ENCODE measurements at places on chromosomes 7 and 10.

DNA sequence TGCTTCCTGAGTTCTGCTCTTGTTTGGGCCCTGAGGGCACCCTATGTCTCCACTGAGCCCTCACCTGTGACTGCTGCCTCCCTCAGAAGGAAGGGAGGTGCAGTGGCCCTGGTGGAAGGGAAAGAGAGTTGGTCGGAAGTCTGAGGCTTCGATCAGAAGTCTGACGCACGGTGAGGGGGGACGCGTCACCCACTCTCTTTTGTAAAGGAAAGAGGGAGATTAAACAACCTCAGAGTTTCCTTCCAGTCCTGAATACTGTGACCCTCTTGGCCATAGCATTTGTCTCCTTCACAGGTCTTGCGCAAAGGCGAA lies 31.4 kb upstream of the TRIM8 start:
- H3K36me3 ChIP-seq, result peaks cover 16% of the 10 kb centered on the region
- no peak overlapping the region for H3K27ac ChIP-seq
- DNase-seq, result no peak
- H3K27me3 ChIP-seq, result no peaks in the 10 kb centered on the region
- no peak overlapping the region for H3K4me3 ChIP-seq
- H3K4me1 ChIP-seq, result peaks cover 3% of the 10 kb centered on the region

DNA sequence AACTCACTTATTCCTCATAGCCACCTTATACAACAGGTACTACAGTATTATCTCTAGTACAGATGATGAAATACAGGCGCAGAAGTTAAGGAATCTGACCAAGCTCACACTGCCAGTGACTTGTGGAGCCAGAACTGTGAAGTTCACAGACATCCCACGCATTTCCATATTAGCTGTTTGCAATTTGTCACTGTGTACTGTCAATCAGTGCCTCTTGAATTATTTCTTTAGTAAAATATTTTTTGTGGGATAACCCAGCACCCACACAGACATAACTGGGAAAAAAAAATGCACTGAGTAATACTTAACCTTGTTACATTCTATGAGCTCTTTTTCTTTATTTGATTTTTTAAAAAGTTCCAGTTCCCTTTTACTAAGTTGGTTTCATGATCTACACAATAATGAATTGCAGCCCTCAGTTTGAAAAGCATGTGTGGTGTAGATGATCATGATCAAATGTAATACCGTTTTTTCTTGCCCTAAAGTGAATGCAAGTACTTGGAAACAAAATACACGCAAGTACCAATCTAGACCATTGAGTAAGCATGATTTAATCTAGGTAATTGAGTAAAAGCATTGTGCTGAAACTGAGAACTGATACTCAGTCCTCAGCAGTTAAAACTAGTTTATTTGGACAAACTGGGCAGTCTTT lies 14.1 kb downstream of the CUL1 start:
- DNase-seq, result no peak
- H3K27me3 ChIP-seq, result no peaks in the 10 kb centered on the region
- no peak overlapping the region for H3K27ac ChIP-seq
- H3K36me3 ChIP-seq, result peaks cover 8% of the 10 kb centered on the region
- H3K4me3 ChIP-seq, result no peak overlapping the region
- peaks cover 38% of the 10 kb centered on the region for H3K4me1 ChIP-seq

DNA sequence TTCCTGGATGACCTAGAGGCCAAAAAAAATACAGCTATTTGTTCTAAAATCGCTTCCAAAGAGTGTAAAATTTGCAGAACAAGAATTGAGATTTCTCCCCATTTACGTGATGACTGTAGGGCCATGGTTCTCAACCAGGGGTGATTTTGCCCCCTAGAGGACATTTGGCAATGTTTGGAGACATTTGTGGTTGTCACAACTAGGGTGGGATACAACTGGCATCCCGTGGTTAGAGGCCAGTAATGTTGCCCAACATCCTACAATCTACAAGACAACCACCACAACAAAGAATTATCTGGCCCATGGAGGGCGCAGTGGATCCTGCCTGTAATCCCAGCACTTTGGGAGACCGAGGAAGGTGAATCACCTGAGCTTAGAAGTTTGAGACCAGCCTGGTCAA lies 22.8 kb upstream of the MALSU1 start:
- DNase-seq, result no peak
- no peak overlapping the region for H3K4me3 ChIP-seq
- H3K36me3 ChIP-seq, result peaks cover 5% of the 10 kb centered on the region
- peaks cover 6% of the 10 kb centered on the region for H3K4me1 ChIP-seq
- H3K27ac ChIP-seq, result no peak overlapping the region

GRCh38 chr10:24814568-24815313 lies 91.1 kb upstream of the ARHGAP21 start:
- H3K27ac ChIP-seq, result peak overlapping the region; percentile 88
- H3K36me3 ChIP-seq, result peaks cover 11% of the 10 kb centered on the region
- peaks cover 1% of the 10 kb centered on the region for H3K4me1 ChIP-seq
- no peak overlapping the region for H3K4me3 ChIP-seq
- peak; percentile 89 for DNase-seq
- no peaks in the 10 kb centered on the region for H3K27me3 ChIP-seq

DNA sequence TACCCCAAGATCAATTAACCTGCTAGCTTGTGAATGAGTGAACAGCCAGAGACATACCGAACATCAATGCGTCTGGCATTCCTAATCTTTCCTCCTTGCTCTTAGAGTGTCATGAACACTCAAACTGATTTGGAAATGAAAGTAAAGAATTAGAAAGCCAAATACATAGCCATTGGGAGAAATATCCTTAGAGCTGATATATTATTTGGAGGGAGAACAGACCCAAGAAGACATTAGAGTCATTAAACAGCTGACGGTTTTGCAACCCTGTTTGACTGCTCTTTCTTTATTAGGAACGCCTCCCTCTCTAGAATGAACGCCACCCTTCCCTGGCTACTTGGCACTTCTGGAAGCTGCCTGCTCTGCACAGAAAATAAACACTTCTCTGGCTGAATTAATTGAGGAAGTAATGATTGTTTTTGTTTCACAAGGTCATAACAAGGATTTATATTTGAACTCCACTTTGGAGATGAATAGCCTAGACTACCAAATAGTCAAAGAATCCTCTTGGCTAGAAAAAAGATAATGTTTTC lies 42.8 kb downstream of the CTTNBP2 start:
- H3K27ac ChIP-seq, result no peak overlapping the region
- H3K4me1 ChIP-seq, result peaks cover 13% of the 10 kb centered on the region
- H3K36me3 ChIP-seq, result no peaks in the 10 kb centered on the region
- H3K27me3 ChIP-seq, result peaks cover 35% of the 10 kb centered on the region

- no peaks in the 10 kb centered on the region for H3K27me3 ChIP-seq
- peak; percentile 38 for DNase-seq
- peaks cover 30% of the 10 kb centered on the region for H3K4me1 ChIP-seq
- H3K4me3 ChIP-seq, result peak overlapping the region; percentile 37
- peak overlapping the region; percentile 100 for H3K27ac ChIP-seq
Measured at GRCh38 chr10:88541116-88541626, 41.9 kb downstream of the RNLS start.

DNA sequence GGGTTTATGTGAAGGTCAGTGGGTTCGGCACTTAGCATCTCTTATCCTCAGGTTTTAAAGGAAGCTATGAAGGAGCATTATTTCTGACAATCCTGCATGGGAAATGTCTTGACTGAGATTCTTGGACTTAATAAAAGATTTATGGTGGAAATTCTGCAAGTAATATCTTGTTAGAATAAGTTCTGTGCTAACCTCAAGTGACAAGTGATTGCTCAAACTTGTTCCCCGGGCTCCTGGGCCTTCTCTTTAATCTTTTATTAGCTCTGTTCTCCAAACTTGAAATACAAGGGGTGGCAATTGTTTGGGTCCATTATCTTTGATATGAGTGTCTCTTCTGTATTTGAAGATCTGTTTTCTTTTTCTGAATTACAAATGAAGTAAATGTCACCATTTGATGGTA lies 140.6 kb upstream of the CTBP2 start:
- H3K27me3 ChIP-seq, result no peaks in the 10 kb centered on the region
- no peak overlapping the region for H3K27ac ChIP-seq
- no peak for DNase-seq
- H3K4me1 ChIP-seq, result peaks cover 5% of the 10 kb centered on the region
- H3K36me3 ChIP-seq, result no peaks in the 10 kb centered on the region
- H3K4me3 ChIP-seq, result no peak overlapping the region

GRCh38 chr7:22566176-22566575 lies 66.2 kb upstream of the STEAP1B start:
- DNase-seq, result no peak
- no peaks in the 10 kb centered on the region for H3K36me3 ChIP-seq
- no peaks in the 10 kb centered on the region for H3K27me3 ChIP-seq
- H3K27ac ChIP-seq, result no peak overlapping the region
- peaks cover 39% of the 10 kb centered on the region for H3K4me1 ChIP-seq
- no peak overlapping the region for H3K4me3 ChIP-seq

GRCh38 chr10:49745756-49746155 lies 16.4 kb downstream of the OGDHL start:
- no peaks in the 10 kb centered on the region for H3K36me3 ChIP-seq
- no peak overlapping the region for H3K27ac ChIP-seq
- no peaks in the 10 kb centered on the region for H3K4me1 ChIP-seq
- no peak for DNase-seq
- H3K27me3 ChIP-seq, result no peaks in the 10 kb centered on the region
- H3K4me3 ChIP-seq, result no peak overlapping the region

DNA sequence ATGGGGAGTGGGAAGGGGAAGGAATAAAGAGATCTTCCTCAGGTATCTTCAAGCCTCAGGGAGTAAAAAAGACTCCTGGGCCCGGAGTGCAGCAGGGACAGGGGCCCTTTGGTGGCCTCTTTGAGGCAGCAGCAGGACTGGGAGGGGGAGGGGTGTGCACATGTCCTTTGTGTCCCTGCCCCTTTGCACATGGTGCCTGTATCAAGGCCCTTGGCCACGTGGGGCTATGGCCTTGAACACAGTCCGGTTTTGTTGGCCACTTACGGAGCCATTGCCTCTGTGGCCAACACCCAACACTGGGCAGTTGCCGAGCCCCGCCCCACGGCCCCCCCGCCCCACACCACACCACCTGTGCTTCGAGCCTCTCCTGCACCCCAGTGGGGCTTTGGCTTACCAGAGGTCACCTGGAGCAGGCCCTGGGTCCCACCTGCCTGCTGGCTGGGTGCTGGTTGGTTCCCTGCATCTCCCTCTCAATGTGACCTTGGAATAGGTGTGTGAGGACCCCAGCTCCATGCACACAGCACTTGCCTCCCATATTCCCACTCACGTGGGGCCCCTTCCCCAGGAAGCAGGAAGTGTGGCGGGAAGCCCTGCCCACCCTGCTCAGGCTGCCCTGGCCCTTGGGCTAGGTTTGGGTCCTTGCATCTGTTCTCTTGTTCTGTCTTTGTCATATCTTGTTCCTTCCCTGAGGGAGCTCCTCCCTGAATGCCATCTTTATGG lies 5.4 kb downstream of the SAP25 start:
- H3K4me1 ChIP-seq, result no peaks in the 10 kb centered on the region
- peak overlapping the region; percentile 56 for H3K27ac ChIP-seq
- H3K36me3 ChIP-seq, result no peaks in the 10 kb centered on the region
- H3K4me3 ChIP-seq, result no peak overlapping the region
- no peak for DNase-seq
- no peaks in the 10 kb centered on the region for H3K27me3 ChIP-seq

DNA sequence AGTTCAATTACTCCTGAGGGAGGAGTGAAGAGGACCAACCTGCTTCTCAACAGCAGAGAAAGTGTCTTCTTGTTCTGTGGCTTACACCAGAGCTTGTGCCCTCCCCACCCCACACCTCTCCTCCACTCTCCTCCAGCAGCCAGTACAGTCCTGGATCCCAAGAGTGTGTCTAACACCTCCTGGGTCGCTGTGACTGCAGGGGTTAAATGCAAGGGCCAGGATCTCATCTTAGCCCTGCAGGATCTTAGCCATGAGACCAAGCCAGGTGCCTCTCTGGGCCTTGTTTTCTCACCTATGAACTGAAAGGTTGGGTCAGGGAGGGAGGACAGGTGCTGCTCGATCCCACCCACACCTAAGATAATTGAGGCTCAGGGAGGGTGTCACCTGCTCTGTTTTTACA lies 34.5 kb upstream of the MSRB2 start:
- no peak overlapping the region for H3K4me3 ChIP-seq
- DNase-seq, result no peak
- no peak overlapping the region for H3K27ac ChIP-seq

GRCh38 chr7:38181111-38181510 lies 3.1 kb downstream of the STARD3NL start:
- H3K36me3 ChIP-seq, result peaks cover 6% of the 10 kb centered on the region
- no peak for DNase-seq
- peaks cover 22% of the 10 kb centered on the region for H3K4me1 ChIP-seq
- H3K27ac ChIP-seq, result no peak overlapping the region
- no peaks in the 10 kb centered on the region for H3K27me3 ChIP-seq

DNA sequence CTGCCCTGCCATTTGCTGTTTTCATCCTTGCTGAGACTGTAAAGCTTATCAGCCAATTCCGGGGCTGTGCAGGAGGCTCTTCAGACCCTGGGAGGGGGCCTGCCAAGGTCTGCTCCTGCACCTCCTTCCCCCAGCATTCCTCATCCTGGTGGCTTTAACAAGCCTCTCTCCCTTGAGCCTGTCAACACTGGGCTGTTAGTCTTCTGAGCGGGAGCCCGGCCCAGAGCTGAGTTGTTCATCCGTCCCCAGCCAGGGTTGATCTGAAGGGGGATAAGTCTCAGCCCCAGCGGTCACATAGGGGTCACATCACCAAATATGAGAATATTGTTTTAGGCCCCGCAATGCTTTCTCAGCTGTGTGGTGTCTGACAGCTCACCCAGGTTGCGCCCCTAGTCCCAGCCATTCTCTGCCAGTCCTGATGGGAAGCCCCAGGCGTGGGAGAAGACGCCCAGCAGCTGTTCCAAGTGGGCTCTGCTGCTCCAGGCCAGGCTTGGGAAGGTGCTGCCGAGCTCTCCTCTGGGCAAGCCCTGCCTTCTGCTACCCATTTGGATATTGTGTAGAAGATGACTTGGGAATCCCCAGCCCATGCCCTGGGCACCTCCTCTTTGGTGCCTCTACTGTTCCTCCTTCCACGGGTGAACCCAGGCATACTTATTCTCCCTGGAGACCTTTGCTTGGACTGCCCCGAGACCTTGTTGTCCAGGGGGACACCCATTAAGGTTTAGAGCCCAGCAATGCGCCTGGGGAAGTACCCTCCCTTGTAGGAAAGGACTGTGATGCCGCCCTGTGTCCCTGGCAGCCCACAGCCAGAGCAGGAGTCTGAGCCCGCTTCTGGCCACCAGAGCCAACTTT lies 23.5 kb upstream of the TRIM8 start:
- peaks cover 20% of the 10 kb centered on the region for H3K36me3 ChIP-seq
- no peak overlapping the region for H3K27ac ChIP-seq
- H3K4me1 ChIP-seq, result no peaks in the 10 kb centered on the region
- no peak overlapping the region for H3K4me3 ChIP-seq
- no peaks in the 10 kb centered on the region for H3K27me3 ChIP-seq
- no peak for DNase-seq

GRCh38 chr10:130814610-130815009 lies 496.9 kb downstream of the TCERG1L start:
- H3K27me3 ChIP-seq, result no peaks in the 10 kb centered on the region
- H3K4me3 ChIP-seq, result no peak overlapping the region
- no peaks in the 10 kb centered on the region for H3K36me3 ChIP-seq
- no peaks in the 10 kb centered on the region for H3K4me1 ChIP-seq
- no peak for DNase-seq

GRCh38 chr7:70317356-70317755 lies 719.1 kb downstream of the AUTS2 start:
- peaks cover 13% of the 10 kb centered on the region for H3K4me1 ChIP-seq
- no peak for DNase-seq
- no peaks in the 10 kb centered on the region for H3K36me3 ChIP-seq
- no peak overlapping the region for H3K27ac ChIP-seq
- no peaks in the 10 kb centered on the region for H3K27me3 ChIP-seq

GRCh38 chr7:3835109-3835508 lies 534.1 kb downstream of the SDK1 start:
- peaks cover 4% of the 10 kb centered on the region for H3K36me3 ChIP-seq
- H3K27me3 ChIP-seq, result no peaks in the 10 kb centered on the region
- peaks cover 14% of the 10 kb centered on the region for H3K4me1 ChIP-seq
- peak overlapping the region; percentile 33 for H3K27ac ChIP-seq
- DNase-seq, result peak; percentile 48
